Left cardiac atrium (tissue), 4 donors: ENCODE measurements at places on chromosomes 6 and 20. TPM values are rescaled to one million over a fixed set of nuclear protein-coding genes. Genes with fewer than 3 reads are reported as not detected.

- no peak for DNase-seq
Observed at GRCh38 chr20:4113615-4114603, 98.6 kb upstream of the RNF24 start.

- DNase-seq: no peak
Observed at GRCh38 chr20:7994809-7995208, 24.8 kb downstream of the TMX4 start.

- peak; percentile 42 for DNase-seq
Observed at GRCh38 chr6:130018744-130019325, 454 bp downstream of the L3MBTL3 start.

CLPSL1 gene
- total RNA-seq: not detected

DNA sequence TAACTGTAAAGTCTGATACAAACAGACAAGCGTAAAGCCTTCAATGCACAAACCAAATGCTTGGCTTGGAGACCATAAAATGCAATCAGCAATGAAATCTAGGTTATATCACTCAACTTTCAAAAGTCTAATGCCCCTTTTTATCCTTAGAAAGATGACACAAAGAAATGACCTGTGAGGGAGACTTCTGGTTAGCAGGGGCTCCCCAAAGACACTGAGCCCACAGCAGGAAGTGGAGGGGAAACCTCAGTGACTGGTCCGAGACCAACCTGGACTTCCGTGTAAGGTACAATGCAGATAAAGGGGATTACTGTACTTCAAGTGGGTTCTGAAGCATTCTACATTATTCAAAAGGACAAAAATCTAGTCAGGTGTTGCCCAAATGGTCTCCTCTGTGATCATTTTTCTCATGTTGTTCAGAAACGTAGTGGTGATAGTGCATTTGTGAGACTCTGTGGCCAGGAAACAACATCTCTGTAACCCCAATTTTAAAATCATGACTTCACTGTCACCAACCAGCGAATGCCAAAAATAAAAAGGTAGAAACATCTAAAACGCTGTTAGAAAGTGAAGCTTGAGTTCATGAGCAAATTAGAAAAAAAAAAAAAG lies 88.2 kb downstream of the HIVEP2 start:
- DNase-seq: no peak

GRCh38 chr6:53943395-53943794 lies 148.6 kb downstream of the LRRC1 start:
- no peak for DNase-seq

SLC35D3 gene
- not detected for total RNA-seq

GRCh38 chr20:34634392-34634791 lies 42.5 kb downstream of the PIGU start:
- no peak for DNase-seq

MOG gene
- total RNA-seq: 3.5 TPM

FKBP5 gene
- total RNA-seq: 117 TPM

GRCh38 chr6:104686550-104687175 lies 173.1 kb downstream of the HACE1 start:
- no peak for DNase-seq

ANGPT4 gene
- not detected for total RNA-seq

DNA sequence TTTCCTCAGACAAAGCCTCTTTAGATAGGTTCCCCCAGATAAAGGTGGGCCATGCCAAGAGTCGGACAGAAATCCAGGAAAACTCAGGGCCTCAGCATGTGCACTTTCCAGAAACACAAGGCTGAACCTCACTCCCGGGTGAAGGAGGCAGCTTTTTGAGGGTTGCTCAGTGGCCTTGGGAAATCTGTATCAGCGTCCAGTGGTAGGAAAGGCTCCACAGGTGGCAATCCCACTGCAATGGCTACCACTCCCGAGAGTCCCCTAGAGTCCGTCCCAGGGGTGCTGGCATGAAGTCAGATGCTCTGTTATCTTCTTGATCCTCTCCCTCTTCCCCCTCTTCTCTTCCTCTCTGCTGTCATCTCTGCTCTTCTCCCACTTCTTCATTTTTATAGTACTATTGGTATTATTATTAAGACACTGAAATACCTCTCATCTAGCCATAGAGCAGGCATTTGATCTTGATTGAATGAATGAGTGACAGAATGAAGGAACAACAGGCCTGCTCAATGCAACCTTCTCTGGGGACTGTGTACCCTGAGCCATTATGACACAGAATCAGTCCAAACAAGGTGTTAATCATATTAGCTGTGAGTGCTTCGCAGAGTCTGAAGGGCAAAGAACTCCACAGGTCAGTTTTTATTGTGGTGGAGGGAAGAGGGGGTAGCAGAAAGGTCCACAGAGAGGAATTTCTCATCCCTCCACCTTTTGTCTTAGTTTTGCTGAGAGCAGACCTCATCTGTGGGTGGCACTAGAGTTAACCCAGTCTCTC lies 13.3 kb downstream of the SLC22A1 start:
- no peak for DNase-seq

ZNF165 gene
- total RNA-seq: 0.44 TPM

DNA sequence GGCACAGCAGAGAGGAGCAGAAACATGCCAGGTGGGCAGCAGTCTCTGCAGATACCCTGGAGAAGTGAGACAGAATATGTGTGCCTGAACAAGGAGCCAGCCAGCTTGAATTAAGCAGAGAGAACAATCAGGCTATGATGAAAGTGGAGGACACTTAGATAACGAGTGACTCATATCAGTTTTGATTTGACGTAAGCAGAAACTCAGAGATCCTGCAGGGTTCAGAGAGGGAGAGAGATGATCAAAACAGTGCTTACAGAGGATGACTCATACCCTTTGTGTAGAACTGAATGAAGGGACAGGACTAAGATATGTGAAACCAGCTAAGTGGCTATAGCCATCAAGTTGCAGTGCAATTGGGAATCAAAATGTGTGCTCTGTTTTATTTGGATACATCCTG lies 300.7 kb downstream of the TENT5A start:
- no peak for DNase-seq
